ENCODE measurements at places on chromosomes 13 and 19.

DNA sequence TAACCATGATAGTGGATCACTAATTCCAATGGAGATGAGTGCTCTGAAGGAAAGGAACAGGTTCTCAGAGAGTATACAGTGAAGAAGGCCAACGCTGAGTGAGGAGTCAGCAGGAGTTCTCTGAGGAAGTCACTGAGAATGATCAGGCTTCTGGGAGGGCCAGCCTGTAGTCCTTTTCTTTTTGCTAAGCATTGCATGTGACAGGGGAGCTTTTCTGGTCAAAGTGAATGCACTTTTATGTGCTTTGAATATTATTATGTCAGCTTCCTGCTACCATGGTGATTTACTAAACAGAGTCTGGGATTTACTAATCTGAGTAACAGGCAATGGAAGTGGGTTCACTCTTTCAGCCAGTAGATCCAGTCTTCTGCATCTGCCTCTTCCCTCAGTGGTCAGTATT, 81.1 kb upstream of the SERP2 start:
- no peak for DNase-seq

- no peak for DNase-seq
Observed at GRCh38 chr19:40811478-40812341, 12.7 kb downstream of the EGLN2 start.

DNA sequence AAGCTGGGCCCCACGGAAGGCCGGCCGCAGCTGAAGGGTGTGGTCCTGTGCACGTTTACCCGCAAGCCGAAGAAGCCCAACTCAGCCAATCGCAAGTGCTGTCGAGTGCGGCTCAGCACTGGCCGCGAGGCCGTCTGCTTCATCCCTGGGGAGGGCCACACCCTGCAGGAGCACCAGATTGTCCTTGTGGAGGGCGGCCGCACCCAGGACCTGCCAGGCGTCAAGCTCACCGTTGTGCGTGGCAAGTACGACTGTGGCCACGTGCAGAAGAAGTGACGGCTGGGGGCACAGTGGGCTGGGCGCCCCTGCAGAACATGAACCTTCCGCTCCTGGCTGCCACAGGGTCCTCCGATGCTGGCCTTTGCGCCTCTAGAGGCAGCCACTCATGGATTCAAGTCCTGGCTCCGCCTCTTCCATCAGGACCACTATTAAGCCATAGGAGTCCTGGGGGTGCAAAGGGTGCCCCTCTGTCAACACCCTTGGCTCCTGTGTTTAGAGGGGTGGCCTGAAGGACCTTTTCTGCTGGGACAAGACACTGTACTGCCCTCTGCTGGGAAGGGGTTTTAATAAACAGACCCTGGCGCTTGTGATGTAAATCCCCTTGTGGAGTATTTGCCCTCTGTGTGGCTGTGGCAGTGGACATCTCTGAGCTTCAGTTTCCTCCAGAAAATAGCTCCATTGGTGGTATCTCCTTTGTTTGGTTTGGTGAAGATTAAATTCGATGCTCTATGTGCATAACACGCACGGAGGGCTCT, 1.9 kb downstream of the MRPS12 start:
- DNase-seq = no peak

DNA sequence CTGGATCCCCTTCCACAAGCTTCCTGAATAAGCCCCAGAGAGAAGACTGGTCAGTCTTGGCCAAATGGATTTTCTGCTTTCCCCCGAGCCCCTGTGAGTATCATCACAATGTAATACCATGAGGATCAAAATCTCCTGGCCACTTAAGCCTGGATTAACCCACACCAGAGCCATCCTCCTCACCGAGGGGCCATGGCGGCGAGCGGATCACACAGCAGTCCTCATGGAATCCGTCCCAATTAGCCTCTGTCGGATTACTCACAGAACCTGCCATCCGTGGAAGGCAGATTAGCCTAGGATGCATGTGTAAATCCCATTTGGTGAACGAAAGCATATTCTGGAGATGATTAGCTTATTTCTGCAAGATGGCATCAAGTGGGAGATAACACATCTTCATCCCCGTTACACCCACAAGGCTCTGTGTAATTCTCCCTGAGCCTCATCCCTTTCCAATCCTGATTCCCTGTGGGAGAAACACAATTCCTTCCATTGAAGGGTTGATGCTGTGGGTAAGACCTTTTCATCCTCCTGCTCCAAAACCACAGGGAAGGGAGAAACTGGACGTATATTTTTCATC, 42.5 kb downstream of the GNG7 start:
- DNase-seq = no peak

- DNase-seq = no peak
Observed at GRCh38 chr13:73861136-73861535, 273.1 kb downstream of the KLF12 start.

- DNase-seq = no peak
Observed at GRCh38 chr19:35760711-35761349, 2.9 kb downstream of the PROSER3 start.

DNA sequence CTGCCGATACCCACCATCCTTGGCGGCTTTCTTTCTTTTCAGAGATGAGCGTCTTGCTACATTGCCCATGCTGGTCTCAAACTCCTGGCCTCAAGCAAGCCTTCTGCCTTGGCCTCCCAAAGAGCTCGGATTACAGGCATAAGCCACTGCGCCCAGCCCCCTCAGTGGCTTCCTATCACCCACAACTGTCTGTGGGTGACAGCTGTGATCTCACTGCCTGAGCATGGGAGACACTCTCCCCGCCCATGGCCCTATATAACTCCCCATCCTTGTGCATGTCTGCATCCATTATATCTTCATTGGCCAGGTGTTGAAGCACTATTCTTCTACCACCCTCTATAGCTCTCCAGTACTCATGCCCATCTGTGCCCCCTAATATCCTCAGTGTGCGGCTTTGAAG, 76.2 kb downstream of the PTPRS start:
- no peak for DNase-seq

DNA sequence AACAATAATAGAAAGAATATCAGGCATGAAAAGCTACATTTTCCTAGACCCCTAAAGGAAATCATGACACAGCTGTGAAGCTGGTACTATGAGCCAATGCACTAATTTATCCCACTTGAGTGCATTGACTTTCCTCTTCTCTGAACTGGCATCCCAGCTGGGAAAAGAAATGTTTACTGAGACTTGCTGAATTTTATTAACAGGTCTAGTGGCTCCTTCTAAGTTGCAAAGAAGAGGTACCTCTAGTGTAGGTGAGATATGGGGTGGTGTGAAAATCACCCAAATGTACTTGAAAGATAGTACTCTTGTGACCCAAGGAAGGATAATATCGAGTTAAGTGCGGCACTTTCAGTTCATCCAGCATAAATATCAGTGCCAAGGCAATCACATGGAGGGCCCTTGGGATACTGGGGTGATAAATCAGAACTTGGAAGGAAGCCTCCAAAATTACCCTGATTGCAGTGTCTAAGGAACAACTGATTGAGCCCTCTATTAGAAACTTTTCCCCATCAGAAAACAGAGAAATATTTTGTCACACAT, 369.2 kb downstream of the PCDH9 start:
- no peak for DNase-seq

DNA sequence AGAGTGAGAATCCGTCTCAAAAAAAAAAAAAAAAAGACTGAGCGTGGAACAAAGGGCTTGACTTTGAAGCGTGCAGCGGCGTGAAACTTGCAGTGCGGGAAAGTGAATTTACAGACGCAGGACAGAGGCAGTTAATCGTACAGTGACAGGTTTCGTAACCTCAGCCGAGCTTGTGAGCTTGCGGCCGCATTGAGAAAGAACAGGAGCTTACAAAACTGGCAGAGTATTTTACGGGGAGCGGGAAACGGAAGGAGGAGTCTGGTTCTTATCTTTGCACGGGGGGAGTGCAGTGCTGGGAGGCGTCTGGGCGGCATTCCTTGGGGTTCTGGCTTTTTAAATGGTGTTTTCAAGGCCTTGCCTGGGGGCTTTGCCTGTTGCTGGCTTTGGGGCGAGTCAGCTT, 6.0 kb upstream of the BSG start:
- DNase-seq = no peak

GRCh38 chr19:41427647-41428480, 690 bp upstream of the B3GNT8 start:
- no peak for DNase-seq

DNA sequence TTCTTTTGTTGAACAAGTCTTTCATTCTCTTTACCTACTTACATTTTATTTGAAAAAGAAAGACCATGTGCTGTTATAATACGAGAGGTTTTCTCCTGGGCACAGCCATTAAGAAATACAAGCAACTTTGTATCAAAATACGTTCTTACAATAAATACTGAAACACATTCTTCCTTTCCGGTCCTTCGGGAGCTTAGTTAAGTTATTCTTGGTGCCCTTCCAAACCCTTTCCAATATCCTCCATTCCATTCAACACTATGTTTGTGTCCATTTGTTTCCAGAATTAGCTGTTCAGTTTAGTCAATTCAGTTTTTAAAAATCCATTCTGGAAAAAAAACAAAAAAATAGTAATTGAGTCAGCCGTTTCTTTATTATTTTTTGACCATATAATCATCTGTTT, 746.8 kb upstream of the SLC10A2 start:
- DNase-seq = no peak

- DNase-seq = no peak
Observed at GRCh38 chr13:30331331-30331771, 24.0 kb upstream of the KATNAL1 start.

GRCh38 chr13:109945206-109945960, 159.0 kb upstream of the IRS2 start:
- no peak for DNase-seq

DNA sequence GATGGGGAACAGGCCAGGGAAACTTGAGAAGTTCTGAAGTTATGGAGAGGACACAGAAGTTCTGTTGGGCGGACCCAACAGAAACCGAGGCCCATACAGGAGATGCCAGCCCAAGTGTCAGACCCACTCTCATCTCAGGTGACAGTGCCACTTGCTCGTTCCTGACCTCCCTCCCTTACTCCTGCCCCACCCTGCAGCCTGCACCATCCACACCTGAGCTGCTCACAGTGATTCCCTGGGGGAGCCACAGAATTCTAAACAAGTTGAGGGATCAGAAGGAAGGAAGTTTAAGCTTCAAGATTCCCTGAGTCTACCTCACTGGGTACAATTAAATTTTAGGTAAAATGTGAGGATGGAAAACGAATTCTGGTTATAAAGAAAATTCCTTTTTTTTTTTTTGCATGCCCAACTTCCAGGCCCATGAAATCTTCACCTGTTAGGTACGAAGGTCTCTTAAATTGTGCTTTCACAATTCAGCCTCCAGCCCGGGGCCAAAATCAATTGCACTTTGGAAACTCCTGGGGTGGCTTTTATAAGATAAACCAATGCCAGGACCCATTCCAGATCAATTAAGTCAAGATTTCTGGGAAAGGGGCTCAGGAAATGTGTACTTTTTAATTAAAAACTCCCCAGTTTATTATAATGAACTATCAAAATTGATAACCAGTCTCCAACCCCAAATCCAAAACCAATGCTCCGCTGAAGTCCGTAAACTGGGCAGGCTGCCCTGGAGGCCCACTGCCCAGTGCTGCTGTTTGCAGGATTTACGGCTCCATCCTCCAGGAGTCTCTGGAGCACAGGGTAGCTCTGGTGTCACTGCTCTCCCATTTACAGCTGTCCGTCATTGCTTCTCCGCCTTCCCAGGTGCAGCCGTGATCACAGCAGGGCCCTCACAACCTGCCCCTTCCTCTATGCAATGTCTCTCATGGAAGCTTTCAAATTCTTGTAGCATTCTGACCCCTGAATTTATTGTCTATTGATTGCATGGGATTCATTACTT, 643.5 kb downstream of the UQCRFS1 start:
- no peak for DNase-seq

DNA sequence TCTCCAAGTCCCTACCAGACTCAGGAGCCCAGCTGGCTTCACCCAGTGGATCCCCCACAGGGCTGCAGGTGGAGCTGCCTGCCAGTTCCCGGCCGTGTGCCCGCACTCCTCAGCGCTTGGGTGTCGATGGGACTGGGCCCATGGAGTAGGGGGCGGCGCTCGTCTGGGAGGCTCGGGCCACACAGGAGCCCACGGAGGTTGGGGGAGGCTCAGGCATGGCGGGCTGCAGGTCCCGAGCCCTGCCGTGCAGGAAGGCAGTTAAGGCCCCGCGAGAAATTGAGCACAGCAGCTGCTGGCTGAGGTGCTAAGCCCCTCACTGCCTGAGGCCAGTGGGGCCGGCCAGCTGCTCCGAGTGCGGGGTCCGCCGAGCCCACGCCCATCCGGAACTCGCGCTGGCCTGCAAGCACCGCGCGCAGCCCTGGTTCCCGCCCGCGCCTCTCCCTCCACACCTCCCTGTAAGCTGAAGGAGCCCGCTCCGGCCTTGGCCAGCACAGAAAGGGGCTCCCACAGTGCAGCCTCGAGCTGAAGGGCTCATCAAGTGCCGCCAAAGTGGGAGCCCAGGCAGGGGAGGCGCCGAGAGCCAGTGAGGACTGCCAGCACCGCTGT, 1771.1 kb downstream of the OLFM4 start:
- no peak for DNase-seq

DNA sequence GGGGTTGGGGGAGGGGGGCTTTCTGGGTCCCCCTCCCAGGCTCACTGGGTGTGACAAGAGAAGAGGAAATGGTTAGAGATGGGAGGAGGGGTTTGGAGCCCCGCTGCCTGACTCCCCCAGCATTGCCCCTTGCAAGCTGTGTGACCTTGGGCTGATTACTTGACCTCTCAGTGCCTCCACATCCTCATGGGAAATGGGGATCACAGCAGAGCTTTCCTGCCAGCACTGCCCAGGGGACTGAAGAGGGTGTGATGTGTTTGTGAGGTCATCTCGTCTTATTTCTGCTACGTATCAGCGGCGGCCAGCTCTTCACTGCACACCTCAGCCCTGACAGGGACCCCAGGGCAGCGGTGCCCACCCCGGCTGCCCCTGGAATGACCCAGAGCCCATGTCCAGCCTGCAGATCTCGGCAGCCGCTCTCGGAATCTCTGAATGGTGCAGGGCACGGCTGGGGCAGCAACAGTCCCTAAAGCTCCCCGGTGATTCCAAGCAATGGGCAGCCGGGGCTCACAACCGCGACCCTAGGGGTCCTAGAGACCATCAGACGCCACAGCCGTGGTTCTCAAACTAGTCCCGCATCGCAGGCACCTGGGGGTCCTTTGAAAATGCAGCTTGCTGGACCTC, 8.4 kb downstream of the PNMA8B start:
- no peak for DNase-seq

GRCh38 chr19:43780706-43781525, at the start of gene KCNN4:
TSS of gene KCNN4 (minus strand) at chr19:43780973. CDS start at chr19:43780861, 112 bp downstream.
- peak; percentile 69 for DNase-seq

- no peak for DNase-seq
Observed at GRCh38 chr13:78129359-78129758, 210.7 kb upstream of the EDNRB start.

- no peak for DNase-seq
Observed at GRCh38 chr13:35659796-35660195, 183.3 kb upstream of the MAB21L1 start.

- no peak for DNase-seq
Observed at GRCh38 chr19:29565171-29565570, 39.4 kb downstream of the VSTM2B start.

- peak; percentile 15 for DNase-seq
Observed at GRCh38 chr13:75566658-75567057, 17.1 kb downstream of the UCHL3 start.

GRCh38 chr13:49298903-49299605, 51.3 kb downstream of the CDADC1 start:
- no peak for DNase-seq

GRCh38 chr13:42653679-42654078, 79.7 kb downstream of the TNFSF11 start:
- no peak for DNase-seq
